Amniotic epithelial cell (primary cell): ENCODE measurements at places on chromosomes 2 and 18.
A peak's percentile ranks its signal among the peaks of the same experiment; 100 is the strongest.

DNA sequence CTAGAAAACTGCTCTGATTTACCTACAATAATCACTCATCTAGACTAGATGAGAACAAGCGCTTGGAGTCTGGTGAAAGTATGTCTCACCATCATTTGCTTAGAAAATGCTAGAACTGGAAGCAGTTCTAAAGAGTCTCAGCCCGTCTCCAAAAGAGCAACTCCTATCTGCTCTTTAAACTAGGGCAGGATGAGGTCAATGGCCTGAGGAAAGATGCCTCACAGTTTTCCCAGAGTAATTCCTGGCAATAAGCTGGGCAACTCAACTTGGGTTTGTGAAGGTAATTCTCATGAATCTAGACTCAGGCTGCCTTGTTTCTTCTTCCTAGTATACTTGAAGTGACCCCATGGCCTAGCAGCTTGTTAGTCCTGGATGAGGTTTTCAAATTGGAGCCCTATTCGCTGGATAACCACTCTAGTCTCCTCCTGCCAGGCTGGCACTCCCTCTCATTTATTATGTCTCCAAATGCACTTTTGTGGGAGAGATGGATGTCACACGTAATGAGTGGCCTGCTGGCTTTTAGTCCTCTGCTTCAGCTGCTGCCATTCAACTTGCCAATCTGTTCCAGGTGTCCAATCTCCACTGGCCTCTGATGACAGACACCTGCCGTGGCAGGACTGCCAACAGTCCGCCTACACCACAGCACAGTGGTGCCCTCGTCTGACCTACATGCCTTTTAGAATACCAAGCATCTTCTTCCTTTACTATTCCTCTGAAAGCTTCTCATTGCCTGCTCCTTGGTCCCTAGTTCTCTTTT, 80.9 kb downstream of the CABYR start:
- no peak for DNase-seq

GRCh38 chr2:109009920-109010610, 21.0 kb upstream of the EDAR start:
- DNase-seq = peak; percentile 80

GRCh38 chr18:13077473-13077872, 86.3 kb downstream of the CEP192 start:
- DNase-seq = no peak

- peak; percentile 71 for DNase-seq
Observed at GRCh38 chr2:99662761-99663341, 173.0 kb upstream of the REV1 start.

DNA sequence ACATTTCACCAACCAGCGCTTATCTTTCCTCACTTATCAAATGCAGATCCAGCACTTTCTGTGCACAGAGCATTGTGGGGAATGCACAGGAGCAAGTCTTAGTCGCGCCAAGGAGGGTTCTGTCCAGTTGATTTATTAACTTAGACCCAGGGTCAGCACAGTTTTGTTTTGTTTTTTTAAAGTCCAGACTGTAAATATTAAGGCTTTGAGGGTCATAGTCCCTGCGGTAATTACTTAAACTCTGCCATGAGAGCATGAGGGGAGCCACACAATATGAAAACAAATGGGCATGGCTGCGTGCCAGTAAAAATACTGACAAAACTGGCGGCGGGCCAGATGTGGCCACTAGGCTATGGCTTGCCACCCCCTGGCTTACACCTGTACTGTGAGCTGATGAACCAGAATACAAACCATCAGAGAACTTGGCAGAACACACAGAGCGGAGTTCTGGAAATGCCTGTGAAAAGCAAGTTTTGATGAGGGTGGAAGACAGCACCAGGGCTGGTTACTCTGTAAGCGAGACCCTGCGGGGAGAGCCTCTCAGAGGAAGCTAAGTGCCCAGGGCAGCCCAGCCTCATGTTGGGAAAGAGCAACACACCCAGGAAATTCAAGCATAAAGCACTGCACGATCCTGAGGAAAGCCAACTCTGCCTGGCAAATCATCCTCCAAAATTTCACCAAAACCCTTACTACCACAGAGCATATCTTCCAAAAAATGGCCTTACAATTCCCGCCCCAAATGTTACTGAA, 43.6 kb downstream of the L3MBTL4 start:
- no peak for DNase-seq

- no peak for DNase-seq
Observed at GRCh38 chr2:46552079-46552478, 72.7 kb downstream of the TMEM247 start.

DNA sequence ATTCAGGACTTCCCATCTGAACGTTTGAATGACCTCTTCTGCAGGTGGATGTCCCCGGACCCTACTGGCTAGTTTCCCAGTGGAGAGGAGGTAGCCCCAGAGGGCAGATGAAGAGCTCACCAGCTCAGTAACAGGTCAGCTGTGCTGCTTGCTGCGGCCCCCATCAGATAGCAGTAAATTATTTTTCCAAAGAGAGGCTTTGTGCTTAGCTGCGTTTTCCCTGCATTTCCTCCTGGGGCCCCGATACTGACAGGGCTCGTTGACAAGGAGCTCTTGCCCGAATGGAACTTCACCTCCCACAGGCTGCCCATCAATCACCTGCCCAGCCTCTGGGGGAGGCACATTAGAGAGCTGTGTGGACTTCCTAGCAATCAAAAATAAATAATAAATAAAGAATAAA, 185.8 kb downstream of the DOK6 start:
- no peak for DNase-seq

GRCh38 chr2:176088937-176089842, 3.3 kb upstream of the HOXD13 start:
- no peak for DNase-seq

DNA sequence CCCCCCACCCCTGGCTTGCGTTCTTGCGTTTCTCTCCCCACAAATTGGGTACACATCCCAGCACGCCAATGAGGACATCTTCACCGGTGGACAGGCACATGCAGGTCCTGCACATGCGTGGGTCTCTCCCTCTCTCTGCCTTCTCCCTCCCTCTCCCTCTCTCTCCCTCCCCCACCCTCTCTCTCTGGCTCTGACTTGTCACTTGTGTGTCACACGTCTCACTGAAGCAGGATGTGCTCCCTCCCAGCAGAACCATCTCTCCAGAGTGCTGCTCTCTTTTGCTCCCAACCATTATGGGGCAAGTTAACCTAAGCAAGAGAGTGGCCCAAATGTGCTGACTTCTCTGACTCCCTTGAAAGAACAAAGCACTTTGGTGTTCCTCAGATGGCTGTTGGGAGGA, 120.8 kb upstream of the CAB39 start:
- no peak for DNase-seq

- no peak for DNase-seq
Observed at GRCh38 chr18:13279181-13280069, 60.9 kb downstream of the LDLRAD4 start.

DNA sequence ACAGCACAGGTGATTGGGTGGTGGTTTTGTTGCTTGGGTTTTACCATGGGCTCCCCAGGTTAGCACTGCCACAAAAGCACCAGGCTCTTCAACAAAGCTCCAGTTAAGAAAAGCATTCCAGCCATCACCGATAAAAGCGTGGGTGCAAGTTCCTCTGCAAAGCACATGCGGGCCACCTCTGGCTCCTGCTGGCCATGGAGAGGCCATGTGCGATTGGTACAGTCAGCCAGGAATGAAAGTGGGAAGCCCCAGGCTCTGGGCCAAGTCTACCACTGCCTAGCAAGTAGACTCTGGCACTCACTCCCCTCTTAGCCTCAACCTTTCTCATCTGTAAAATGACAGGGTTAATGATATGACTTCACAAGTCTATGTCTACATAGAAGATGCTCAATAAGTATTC, 36.0 kb downstream of the BCL11A start:
- no peak for DNase-seq

DNA sequence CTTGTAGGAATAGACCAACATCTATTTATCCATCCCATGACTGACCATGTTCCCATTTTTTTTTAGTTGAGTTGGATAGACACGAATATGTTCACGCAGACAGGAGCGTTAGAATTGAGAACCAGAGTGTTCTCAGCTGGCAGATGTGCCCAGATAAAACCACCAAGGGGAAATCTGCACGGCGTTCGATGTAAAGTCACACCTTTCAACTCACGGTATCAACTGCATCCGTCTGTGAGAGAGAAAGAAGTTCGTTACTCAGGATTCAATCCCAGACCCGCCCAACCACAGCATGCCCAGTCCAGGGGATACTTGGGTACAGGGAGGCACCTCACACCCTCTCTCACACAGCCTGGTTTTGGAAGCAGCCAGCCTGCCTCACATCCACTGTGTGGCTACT, 26.1 kb downstream of the MAL start:
- no peak for DNase-seq

DNA sequence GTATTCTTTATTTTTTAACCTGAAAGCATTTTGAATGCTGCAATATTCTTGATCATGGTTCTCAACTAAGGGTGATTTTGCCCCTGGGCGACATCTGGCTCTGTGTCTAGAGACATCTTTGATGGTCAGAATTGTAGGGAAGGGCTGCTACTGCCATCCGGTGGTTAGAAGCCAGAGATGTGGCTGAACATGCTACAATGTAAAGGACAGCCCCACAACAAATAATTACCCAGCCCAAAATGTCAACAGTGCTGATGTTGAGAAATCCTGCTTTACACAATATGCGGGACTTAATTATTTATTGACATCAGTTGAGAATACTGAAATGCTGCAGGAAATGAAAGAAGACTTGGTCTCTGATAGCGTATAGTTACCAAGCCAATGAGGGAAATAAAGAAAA, 37.5 kb upstream of the SERPINB2 start:
- peak; percentile 38 for DNase-seq

DNA sequence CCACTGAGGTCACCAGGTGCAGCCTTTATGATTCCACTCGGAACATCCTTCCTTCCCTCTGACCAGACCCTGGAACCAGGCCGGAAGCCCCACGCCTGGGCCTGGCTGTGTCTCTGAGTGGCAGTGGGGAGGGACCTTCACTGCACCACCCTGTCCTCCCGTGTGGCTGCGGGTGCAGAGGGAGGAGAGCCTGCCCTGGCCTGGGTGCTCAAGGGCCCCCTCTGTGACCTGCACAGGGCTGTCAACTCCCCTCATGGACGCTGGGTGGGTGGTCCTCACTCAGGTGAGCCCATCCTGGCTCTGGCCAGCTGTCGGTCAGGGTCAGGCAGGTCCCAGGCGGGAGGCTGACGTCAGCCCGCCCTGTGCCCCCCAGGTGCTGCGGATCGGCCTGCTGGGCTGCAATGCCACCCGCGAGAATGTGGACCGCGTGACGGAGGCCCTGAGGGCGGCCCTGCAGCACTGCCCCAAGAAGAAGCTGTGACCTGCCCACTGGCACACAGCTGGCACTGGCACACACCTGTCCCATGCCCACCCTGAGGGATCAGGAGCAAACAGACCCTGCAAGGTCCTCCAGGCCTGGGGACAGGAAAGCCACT, 9.8 kb downstream of the AGXT start:
- no peak for DNase-seq

DNA sequence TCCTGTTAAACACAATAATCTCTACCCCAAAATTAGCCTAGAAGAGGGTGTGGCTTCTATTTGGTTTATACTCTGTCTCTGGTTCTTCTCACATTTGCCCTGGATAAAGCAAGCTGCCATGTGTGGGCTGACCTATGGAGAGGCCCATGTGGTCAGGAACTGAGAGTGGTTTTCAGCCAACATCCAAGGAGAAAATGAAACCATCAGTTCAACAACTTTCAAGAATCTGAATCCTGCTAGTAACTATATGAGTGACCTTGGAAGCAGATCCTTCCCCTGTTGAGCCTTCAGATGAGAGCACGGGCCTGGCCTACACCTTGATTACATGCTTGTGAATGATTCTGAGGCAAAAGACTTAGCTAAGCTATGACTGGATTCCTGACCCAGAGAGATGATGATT, 11.5 kb upstream of the TRIB2 start:
- DNase-seq = peak; percentile 42

DNA sequence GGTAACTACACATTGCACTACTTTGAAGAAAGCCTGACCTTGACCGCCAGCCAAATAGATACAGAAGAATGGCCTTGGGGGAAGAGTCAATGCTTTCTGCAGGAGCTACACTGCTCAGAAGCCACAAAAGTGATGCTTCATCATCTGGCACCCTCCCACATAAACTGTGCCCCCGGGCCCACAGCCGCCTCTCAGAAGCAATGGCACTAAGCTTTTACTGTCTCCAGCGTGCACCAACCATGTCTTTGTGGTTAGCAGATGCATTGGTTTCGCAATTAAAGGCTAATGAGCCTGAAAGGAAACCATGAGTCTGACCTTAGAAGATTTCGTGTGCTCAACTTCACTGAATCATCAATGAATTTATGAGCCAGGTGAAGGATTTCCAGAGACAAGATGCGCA, 209.4 kb upstream of the TRIB2 start:
- DNase-seq = peak; percentile 95

GRCh38 chr2:218655751-218656150, 3.7 kb downstream of the ZNF142 start:
- DNase-seq = no peak
